Dermis microvascular lymphatic vessel endothelial cell (primary cell): ENCODE measurements at places on chromosomes 6 and 20. TPM values are rescaled to one million over a fixed set of nuclear protein-coding genes. Genes with fewer than 3 reads are reported as not detected.

EDEM2 gene
- total RNA-seq: 65.9 and 69.0 TPM in 2 replicates

RUNX2 gene
- not detected in 2 replicates for total RNA-seq

CDH4 gene
- total RNA-seq: under 0.01 and 0.13 TPM in 2 replicates

NKAIN2 gene
- total RNA-seq: not detected in 2 replicates

ZNF831 gene
- total RNA-seq: under 0.01 and 0.13 TPM in 2 replicates

DZANK1 gene
- total RNA-seq: 0.26 and 0.38 TPM in 2 replicates

FLOT1 gene
- total RNA-seq: 52.5 and 55.2 TPM in 2 replicates

THBD gene
- total RNA-seq: 7.7 and 9.6 TPM in 2 replicates

CSE1L gene
- total RNA-seq: 55.9 and 82.3 TPM in 2 replicates

GRCh38 chr20:17885544-17885943 is 83.0 kb downstream of the SNX5 start:
- no peak for DNase-seq

DNA sequence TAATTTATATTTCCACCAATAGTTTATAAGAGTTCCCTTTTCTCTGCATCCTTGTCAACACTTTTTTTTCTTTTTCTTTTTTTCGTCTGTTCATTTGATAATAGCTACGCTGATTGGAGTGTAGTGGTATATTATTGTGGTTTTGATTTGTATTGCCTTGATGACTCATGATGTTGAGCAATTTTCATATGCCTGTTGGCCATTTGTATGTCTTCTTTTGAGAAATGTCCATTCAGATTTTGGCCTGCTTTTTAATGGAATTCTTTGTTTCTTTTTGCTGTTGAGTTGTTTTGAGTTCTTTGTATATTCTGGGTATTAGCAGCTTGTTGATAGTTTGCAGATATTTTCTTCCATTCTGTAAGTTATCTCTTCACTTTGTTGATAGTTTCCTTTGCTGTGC is 773.4 kb downstream of the KIF16B start:
- DNase-seq: no peak

DNA sequence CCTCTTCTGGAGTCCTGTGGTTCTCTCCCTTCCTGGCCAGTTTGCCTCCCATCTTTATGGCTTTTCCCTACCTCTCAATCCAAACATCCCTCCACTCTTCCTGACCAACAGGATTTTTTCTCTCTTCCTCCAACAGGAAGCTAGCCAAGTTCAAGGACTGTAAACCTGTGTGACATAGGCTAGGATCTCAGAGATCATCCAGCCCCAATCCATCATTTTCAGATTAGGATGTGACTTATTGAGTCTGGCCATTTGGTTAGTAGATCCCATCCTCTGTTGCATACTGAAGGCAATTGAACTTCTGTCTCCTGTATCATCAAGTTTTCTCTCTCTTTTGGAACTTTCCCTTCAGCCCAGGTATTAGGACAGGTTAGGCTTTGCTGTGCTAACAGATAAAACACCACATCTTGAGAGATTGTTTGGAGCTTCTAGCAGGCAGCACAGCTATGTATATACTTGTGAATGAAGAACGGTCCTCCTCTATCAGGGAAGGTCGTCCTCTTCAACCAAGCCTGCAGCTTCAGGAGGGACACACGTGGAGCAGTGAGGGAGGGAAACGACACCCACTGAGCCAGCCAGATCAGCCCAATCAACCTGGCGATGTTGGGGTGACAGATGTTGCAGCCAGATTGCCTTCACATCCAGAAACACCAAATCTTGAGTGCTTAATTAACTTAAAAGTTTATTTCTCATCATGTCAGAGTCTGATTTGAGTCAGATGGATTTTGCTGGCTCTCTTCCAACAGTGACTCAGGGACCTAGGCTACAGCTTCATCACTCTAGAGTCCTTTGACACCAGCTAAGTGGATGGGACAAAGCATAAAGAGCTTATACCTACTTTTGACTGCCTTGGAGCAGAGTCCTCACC is 106.8 kb downstream of the GJA10 start:
- peak; percentile 18 for DNase-seq

- no peak for DNase-seq
These were observed 90.9 kb downstream of the SPTLC3 start for GRCh38 chr20:13099676-13100075.

DNA sequence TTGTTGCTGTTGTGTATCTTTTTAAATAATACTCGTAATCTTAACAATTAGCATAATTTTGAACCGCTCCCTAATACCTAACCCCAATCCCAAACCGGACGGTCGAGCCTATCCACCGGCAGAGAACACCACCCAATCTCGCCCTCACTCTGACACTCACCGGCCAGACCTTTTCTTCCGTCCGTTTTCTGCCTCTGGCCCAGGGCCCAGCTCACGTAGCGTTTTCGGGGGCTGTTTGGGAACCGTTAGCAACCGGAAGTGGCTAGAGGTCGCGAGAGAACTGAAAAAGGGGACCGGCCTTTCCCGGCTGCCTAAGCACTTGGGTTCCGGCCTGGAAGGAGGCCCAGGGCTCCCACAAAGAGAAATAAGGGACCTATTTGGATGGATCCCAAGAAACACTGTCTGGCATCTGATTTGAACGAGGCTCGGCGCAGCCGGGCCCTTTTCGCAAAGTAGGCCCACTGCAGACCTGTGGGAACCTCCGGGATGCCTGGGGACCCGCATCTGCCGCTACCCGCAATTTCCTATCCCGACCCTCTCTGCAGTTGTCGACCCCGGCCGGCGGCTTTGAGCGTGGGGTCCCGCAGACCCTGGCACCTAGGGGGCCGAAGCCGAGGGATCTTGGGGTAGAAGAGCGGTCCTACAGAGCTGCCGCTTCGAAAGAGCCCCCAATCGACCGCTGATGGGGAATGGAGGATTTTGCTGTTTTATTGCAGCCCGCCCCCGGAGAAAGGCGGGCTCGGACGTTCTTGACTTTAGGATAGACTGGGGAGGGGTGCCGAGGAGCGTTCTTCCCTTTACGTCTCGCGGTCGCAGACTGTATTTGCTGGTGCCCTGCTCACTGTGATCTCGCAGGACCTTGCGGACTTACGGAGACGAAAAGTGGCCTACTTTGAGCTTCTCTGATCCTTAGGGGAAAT is 4.8 kb upstream of the ZKSCAN8 start:
- peak; percentile 79 for DNase-seq

DNA sequence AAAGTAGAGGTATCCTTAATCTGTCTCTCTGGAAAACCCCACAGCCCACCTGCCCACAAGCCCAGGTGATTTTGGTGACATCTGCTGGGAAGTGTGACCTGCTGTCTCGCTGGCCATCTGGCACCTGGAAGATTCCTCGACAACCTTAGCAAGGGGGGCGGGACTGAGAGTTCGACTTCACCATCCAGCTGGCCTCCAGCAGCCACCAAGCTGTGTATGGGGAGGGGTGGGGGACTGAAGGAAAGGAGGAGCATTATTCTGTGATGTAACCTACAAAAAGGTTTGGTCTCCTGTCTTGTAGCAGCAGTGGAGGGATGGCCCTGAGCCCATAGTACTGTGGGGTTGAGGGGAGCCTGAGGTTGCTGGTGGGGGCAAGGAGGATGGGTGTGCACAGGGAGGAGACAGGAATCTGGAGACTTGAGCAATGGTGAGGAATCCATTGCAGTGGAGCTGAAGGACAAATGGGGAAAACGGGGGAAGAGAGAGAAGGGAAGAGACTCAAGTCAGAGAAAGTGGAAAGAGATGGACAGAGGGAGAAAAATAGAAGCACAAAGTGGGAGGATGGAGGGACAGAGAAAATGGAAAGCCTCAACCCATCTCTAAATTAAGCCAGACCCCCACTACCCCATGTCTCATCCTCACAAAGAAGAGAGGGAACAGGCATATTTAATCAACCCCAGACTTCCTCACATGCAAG is 4.0 kb downstream of the LY6G6F start:
- no peak for DNase-seq

- DNase-seq: no peak
These were observed 2.4 kb downstream of the TCF21 start for GRCh38 chr6:133891149-133891926.

DNA sequence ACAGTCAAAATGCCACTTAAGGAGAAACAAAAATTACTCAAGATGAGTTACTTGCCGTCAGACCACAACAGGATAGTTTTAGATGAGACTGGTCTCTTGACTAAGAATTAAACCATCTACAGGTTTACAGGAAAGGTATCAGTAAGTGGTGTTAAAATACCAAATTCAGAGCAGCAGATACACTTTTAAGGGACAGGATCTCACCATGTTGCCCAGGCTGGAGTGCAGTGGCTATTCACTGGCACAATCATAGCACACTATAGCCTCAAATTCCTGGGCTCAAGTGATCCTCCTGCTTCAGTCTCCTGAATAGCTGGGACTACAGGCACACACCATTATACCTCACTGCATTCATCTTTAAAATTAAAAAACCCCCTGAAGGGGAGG is 4.7 kb downstream of the MCCD1 start:
- no peak for DNase-seq

DNA sequence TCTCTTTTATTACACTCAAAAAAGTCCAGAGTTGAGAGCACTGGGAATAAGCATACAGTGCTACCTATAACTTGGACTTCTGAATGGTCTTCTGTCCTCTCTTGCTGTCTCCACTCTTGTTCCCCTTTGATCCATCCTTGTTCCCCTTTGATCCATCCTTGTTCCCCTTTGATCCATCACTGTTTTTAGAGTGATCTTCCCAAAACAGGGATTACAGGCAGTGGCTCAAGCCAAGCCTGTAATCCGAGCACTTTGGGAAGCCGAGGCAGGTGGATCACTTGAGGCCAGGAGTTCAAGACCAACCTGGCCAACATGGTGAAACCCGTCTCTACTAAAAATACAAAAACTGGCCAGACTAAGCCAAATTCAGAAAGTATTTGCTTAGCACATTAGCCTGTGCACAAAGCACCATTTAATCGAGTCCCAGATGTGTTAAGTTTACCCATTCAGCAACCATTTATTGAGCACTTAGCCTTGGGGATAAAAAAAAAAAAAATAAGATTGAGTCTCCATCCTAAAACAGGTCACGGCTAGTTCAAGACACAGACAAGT is 65.0 kb upstream of the NHSL1 start:
- DNase-seq: no peak

DNA sequence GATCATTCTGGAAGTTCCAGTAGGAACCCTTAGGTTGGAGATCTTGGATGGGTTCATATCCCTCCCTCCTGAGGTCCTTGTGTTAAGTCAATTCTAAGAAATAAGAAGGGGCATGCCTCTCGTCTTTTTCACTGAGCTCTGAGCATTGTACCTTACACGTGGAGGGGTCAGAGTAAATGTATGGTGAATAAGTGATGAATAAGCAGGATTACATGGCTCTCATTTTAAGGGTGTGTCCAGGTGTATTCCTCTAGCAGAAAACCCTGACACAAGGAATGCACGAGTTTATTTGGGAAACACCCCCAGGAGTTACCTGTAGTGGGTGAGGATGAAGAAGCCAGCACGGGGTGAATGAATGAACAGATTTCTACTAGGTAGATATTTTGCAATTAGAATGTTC is 400.2 kb downstream of the KIF16B start:
- DNase-seq: no peak

GRCh38 chr6:137655291-137655690 is 161.1 kb upstream of the OLIG3 start:
- DNase-seq: no peak

DNA sequence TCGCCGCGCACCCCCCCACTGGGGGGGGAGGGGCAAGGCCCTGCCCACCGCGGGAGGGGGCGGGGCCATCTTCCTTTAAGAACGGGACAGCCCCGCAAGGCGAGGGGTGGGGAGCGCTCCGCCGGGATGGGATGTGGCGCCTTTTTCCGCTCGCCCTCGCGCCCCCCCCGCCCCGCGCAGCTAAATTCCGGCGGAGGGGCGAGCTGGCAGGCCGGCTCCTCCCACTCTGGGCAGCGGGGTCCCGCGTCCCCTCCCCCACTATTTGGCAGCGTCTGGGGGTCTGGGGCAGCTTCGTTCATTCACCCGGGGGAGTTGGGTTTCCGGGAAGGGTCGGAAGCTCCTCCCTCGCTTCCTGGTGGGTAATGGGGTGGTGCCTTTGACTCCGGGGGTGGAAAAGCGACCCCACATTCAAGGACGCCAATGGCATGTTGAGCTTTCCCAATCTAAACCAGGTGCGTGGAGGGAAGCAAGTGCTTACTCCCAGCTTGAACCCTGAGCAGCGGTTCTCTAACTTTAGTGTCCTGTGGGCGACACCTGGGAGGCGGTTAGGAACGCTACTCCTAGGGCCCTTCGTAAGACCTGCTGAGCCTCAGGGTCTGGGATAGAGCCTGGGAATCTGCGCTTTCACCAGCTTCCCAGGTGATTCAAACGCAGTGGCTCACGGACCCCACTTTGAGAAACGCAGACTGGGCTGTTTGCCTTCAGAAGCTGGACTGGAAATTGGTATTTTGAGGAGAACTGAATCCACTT is 927 bp downstream of the ASXL1 start:
- peak; percentile 70 for DNase-seq

- DNase-seq: no peak
These were observed 161.0 kb downstream of the CDK19 start for GRCh38 chr6:110654096-110654820.

DNA sequence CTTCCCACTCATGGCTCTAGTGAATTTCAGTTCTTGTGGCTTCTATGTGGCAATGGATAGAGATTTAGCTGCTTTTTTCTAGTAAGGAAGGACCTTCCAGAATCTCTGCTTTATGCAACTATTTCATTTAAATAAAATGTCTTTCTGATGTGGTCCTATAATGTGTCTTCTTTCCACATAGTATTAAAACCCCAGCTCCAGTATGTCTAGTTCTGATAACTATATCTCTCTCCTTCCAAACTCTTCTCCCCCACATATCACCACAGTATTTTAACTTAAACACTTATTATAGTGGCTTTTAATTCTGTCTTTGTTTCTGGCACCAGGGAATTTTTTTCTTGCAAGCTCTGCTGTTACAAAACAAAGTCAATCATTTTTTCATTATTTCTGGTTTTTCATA is 40.6 kb upstream of the SUMO4 start:
- DNase-seq: no peak

GRCh38 chr6:129402244-129402643 is 307.7 kb downstream of the ARHGAP18 start:
- no peak for DNase-seq

GRCh38 chr6:103504501-103505154 is 1355.1 kb downstream of the HACE1 start:
- no peak for DNase-seq
